ENCODE measurements at places on chromosomes 5 and 9.
A peak's percentile ranks its signal among the peaks of the same experiment; 100 is the strongest.

DNA sequence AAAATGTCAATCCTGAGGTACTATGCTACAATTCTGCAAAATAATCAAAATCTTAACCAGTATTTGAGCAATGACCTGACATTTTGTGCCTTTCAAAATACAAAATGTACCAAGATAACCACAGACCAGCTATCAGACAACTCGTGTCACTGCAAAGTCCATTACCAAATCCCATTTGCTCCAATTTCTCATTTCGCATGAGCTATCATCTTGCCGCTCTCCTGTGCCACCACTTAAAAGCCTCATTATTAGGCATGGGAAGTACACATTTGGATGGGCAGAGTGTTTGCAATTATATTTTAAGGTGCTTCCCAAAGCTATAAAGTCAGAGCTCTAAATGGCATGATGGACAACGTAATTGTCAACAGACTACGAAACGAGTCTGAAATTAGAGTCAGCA lies 205.2 kb downstream of the AGTPBP1 start:
- no peak for DNase-seq

GRCh38 chr5:116992681-116993080 lies 418.1 kb upstream of the SEMA6A start:
- DNase-seq = no peak

- no peak for DNase-seq
These were observed 73.3 kb downstream of the AK8 start for GRCh38 chr9:132804576-132805295.

DNA sequence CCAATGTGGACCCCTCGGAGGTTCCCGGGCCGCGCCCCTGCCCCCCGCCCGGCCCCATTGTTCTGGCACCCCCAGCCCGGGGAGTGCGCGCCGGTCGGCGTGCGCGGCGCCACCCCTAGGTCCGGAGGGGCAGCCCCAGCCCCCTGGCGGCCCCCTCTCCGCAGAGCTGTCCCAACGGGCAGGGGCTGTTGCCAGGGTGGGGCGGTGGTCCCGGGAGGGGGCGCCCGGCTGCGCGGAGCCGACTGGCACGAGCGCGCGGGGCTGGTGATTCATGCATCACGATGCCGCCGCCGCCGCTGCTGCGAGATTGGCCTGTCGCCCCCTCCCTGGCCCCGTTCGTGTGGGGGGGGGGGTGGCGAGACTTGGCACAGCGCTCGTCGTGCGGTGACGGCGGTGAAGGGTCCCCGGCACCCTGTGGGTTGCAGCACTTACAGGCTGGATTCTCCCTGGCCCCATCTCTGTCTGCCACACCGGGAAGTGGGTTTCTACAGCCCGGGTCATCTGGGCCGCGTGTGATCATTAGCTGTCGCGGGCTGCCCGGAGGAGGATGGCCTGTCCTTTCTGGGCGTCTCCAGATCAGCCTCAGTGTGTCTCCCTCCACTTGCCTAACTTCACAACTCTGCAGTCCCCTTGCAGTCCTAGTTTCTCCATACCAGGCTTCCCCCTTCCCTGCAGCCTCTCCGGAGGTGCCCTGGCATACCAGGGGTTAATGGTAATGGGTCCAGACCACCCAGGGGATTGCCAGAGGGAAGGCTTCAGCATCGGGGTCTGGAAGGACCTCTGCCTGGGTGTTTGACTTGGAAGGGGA lies 858 bp downstream of the NCS1 start:
- DNase-seq = no peak

DNA sequence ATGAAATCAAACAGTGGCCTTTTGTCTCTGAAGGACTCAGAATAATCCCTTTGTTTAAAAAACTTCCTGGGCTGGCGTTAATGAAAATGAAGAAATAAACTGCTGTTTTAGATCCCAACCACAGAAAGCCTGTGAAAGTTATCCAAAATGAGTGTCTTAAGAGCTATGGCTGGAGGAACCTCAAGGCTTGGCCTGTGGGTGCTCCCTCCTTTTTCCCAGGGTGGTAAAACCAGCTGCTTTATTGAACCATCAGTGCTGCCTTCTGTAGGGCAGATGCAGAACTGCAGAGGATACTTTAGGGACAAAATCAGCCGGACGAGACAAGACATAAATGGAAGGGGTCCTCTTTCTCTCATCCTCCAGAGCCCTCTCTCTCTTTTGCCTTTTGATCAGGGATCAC lies 100.9 kb downstream of the SMARCA2 start:
- no peak for DNase-seq

DNA sequence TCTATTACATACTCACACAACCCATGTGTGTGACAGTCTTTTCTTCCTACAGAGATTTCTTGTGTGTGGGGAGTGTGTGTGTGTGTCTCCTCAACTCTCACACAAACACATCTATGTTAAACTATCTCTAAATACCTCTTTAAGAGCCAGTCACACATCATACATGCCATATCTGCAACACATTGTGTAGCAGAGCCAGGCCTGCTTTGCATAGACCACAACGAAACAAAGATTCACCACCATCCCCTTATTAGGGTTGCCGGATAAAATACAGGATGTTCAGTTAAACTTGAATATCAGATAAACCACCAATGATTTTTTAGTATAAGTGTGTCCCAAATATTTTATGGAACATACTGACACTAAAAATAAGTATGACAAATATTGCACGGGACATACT lies 2.3 kb downstream of the FAM170A start:
- DNase-seq = no peak

- no peak for DNase-seq
These were observed 2.1 kb downstream of the NR4A3 start for GRCh38 chr9:99823681-99824377.

- DNase-seq = no peak
These were observed 95.3 kb upstream of the GNA14 start for GRCh38 chr9:77743386-77743785.

DNA sequence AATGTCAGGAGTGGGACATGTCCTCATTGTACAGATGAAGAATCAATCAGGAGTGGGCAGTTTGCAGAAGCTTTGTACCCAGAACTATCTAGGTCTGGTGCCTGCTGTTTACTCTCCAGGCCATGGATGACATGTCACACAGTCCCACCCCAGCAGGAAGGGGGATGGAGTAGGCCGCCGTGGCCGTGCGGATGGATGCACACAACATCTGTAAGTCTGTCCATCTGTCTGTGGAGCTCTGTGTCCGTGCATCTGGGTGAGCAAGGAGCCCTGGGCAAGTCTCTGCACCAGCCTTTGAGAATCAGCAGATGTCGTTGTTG lies 311.5 kb upstream of the IRX4 start:
- DNase-seq = no peak

DNA sequence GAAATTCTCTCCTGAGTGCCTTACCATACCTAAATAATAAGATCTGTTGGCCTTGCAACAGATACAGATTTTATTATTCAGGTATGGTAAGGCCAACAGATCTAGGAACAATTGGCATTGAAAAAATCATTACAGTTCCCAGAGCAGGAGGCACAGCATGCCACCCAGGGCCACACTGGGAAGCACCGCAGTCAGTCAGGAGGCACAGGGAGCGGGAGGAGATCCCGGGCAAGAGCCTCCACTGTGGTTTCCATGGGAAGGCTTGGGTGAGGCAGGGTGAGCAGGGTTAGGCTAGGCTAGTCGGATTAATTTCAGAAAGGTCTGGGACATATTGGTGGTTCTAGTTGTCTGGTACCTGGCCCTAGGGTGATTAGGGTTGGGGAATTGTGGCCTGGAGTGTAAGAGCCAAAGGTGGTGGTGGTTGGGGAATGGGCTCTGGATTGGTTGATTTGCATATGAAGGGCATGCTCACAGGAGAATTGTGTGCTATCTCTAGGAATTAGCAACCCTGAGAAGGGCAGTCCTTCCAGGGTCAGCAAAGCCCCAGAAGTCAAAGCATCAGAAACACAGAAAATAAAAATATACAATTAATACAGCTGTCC lies 111.4 kb downstream of the PDE8B start:
- no peak for DNase-seq

GRCh38 chr5:115460472-115460871 lies 84.1 kb downstream of the FEM1C start:
- DNase-seq = no peak

GRCh38 chr9:124182741-124183140 lies 75.0 kb upstream of the NEK6 start:
- DNase-seq = no peak

DNA sequence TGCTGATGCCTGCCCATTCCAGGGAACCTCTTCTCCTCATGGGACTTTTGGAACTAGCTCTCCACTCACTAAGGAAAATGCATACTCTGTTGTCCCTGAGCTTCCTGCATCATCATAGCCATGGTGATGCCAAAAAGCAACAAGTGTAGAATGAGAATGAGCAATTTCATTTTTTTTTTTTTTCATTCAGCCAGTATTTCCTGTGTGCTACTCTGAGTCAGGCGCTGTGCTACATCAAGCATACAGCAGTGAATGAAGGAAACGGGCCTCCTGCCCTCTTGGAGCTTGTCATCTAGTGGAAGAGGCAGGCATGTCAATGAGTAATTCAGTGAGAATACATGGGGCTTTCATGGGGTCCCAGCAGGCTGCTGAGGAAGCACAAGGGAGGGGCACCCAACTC lies 483.1 kb downstream of the BNC2 start:
- DNase-seq = no peak

DNA sequence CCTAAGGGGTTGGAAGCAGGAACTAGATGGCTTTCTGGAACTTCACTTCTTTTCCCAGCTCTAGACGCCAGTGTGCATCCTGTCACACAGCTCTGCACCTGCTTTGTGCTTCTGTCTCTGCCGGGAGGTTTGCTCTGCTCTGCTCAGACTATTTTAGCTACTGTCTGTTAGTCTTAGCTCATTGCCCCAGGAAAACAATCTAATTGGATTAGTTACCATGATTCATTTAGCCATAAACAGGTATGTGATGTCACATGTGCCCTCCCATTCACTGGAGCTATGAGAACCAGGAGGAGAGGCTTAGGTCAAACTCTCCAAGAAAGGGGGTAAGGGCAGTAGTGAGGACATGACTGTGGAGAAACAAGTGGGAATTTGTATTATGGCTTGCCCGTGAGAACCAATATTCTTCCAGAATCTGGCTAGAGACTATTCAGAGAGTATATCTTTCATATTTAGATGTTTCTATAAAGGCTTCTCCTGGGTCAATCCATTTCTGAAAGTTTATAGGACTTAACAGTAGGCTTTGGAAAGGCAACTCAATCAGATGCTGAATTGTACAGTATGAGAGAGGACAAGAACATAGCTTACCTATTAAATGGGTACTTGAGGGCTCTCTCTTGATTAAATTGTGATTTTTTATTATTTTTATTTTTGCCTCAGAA lies 22.4 kb upstream of the NREP start:
- no peak for DNase-seq

DNA sequence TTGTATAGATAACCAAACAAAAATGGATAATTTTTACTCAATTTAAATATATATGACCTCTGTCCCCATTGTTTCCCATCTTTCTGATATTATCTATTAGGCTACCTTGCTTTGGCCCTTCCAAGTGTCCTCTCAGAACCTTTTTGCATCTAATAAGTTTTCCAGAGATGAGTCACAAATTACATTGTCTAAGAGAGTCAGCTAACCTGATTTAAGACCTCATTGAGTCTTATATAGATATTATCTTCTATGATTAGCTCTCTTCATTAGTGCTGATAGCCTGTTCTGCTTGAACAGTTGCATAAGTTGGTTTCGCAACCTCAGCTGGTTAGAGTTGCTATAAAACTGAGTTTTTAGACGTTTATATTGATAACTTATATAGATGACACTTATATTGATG lies 623.1 kb downstream of the LRRC70 start:
- no peak for DNase-seq

DNA sequence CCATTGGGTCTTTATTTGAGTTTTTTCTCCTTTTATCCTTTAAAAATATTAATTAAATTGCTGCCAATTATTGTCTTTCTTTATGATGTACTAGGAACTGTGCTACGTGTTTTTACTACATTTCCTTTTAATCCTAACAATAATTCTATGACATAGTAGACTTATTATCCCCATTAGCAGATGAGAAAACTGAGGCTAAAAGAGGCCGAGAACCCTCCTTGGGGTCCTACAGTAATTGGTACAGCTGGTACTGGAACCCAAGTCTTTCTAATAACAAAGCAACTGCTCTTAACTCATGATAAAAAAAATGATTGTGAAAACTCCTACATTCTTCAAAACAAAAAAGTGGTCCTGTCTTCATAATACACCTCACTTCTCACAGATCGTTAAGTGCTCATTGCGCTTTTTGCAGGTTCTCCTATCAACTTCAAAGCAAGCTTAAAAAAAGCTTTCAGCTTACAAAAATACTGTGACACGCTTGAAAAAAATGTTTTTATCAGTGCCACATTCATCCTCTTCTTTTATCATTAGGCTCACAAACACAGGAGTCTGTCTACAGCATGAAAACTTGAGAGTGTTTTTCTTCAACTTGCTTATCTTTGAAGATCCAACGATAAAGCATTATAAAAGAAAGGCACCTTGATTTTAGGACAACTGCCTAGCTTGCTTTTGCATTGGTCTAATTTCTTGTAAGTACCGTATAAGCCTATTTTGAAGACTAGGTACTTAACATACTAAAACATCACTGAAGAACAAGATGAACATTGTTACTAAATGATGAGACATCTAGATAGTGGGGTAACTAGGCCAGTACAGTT lies 32.4 kb downstream of the FYB1 start:
- no peak for DNase-seq

GRCh38 chr9:126376311-126377175 lies 49.9 kb downstream of the MVB12B start:
- no peak for DNase-seq

- no peak for DNase-seq
These were observed 1.8 kb downstream of the OTP start for GRCh38 chr5:77636641-77637169.

GRCh38 chr9:113719919-113720318 lies 156.2 kb upstream of the ZNF618 start:
- DNase-seq = no peak

GRCh38 chr9:95588724-95589588 lies 72.2 kb upstream of the PTCH1 start:
- no peak for DNase-seq

- no peak for DNase-seq
These were observed 21.8 kb downstream of the SLIT3 start for GRCh38 chr5:169279125-169279524.

GRCh38 chr5:148912714-148913398 lies 86.4 kb downstream of the ADRB2 start:
- DNase-seq = no peak

- DNase-seq = no peak
These were observed 34.2 kb downstream of the FOXI1 start for GRCh38 chr5:170139786-170140335.

DNA sequence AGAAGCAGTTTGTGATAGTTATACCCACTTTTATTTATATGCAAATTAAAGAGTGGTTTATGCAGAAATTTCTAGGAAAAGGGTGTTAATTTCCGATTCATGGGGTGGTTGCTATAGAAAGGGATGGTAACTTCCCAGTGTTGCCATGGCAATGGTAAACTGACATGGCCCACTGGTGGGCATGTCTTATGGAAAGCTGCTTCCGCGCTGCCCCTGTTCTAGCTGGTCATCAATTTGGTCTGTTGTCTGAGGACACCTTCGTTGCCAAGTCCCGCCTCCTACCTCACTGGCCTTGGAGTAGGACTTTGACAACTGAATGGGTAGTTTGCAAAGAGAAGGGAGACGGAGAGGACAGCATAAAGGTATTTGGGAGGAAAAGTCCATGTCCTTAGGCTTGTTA lies 74.0 kb upstream of the SMIM23 start:
- no peak for DNase-seq

GRCh38 chr9:15404171-15404570 lies 18.5 kb upstream of the SNAPC3 start:
- no peak for DNase-seq

- no peak for DNase-seq
These were observed 28.3 kb downstream of the ALG2 start for GRCh38 chr9:99193466-99193821.

- DNase-seq = peak; percentile 50
These were observed 486 bp downstream of the NPDC1 start for GRCh38 chr9:137045294-137046087.

GRCh38 chr9:123089790-123090189 lies 56.3 kb downstream of the GPR21 start:
- no peak for DNase-seq
